ENCODE measurements at places on chromosomes 5 and 9. TPM values are rescaled to one million over a fixed set of nuclear protein-coding genes. Genes with fewer than 3 reads are reported as not detected.

- DNase-seq = no peak
Measured at GRCh38 chr9:33988219-33988890, 60.3 kb downstream of the UBAP2 start.

GRCh38 chr9:129023036-129023907, 4.9 kb downstream of the SH3GLB2 start:
- no peak for DNase-seq

DNA sequence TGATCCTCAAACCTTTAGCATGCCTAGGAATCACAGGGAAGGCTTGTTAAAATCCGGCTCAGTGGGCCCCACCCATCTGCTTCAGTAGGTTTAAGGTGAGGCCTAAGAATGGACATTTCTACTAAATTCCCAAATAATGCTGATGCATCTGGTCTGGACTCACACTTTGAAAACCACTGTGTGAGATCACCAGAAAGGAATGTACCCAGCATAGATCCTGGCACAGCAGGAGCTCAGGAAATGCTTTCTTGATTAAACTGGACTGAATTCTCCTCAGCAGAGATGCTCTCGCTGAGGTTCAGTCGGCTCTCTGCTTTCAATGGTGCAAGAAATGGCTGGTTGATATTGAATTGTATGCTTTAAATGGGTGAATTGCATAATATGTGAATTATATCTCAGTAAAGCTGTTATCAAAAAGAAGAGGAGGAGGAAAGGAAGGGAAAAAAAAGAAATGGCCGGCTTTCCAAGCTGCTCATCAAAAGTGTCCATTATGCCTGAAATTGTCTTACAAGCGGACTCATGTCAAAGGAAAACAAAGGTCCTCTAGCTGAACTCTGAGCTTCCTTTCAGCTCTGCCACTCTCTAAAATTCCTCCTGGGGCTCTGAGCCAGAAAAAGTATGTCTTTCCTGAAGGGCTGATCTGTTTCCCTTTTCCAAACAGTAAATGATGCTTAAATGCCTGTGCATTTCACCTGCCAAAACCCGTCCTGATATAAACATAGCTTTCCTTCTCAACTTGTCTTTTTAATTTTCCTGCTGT, 77.6 kb upstream of the SAP30L start:
- DNase-seq = no peak

DNA sequence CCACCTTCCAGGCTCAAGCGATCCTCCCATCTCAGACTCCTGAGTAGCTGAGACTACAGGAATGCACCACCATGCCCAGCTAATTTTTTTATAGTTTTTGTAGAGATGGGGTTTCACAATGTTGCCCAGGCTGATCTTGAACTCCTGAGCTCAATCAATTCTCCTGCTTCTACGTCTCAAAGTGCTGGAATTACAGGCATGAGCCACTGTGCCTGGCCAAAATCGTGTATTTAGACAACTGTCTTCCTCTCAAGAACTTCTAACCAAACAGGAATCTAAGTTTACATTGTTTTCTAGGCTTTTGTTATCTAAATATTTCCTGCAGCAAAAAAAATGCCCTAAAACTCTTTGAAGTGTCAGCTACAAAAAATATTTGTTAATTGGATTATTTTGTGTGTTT, 78.8 kb downstream of the NLN start:
- no peak for DNase-seq

- no peak for DNase-seq
Measured at GRCh38 chr9:87834357-87834756, 48.3 kb upstream of the SPATA31E1 start.

DNA sequence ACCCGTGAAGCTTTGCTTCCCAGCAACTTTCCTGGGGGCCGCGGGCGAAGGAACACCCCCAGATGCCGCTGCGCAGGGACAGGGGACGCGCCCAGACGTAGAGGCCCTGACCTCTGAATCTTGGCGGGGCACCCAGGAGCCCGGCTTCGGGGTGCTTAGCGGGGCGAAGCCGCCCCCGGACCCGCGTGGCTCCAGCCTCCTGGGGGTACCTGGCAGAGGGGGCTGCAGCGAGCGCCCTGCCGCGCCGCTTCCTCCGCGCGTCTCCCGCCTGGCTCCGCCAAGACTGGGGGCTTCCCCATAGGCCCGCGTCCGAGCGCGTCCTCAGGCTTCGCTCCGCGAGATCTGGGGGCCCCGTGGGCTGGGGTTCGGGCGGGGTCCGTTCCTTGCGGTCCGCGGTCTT, 23.0 kb upstream of the ZNF782 start:
- no peak for DNase-seq

DNA sequence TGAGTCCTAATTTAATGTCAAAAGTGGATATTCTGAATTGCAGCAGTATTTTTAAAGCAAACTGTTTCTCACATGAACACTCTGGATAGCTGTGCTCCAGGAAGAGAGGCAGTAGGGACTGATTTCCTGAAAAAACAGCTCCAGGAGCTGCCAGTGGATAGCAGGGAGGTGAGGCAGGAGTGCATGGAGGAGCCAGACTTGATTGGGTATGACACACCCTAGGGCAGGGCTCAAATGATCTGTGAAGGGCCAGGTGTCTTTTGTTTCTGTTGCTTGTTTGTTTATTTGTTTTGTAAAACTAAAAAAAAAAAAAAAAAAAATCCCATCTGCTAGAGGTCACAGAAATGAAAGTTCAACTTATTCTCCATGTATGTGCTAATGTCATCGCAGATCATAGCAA, 83.4 kb downstream of the ADRB2 start:
- no peak for DNase-seq

DNA sequence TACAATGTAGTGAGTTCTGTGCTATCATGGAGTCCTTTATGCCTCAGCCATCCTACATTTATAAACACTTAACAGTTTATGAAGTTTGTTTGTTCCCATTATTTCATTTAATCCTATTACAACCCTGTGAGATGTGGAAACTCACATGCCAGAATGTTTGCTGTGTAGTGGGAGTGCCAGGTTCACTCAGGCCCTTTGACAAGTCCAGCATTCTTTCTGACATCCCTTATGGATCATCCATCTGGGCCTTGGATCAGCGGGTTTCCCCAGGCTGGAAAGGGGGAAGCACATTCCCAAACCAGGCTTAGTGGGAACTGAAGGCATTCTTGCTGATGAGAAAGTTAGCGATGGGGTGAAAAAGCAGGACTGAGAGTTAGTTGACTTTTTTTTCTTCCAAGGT, 128.1 kb upstream of the OTULINL start:
- no peak for DNase-seq

INSL6 gene
- not detected for total RNA-seq

FUT7 gene
- not detected for total RNA-seq

STK32A gene
- 5.3 TPM for total RNA-seq

PMPCA gene
- 44.1 TPM for total RNA-seq

SPINK6 gene
- not detected for total RNA-seq

PTGS1 gene
- total RNA-seq = 73.4 TPM

TEX48 gene
- not detected for total RNA-seq
